ENCODE measurements at places on chromosomes 7 and 10. TPM values are rescaled to one million over a fixed set of nuclear protein-coding genes. Genes with fewer than 3 reads are reported as not detected.

Gene RALA
- polyA plus RNA-seq: 28.7 TPM

- DNase-seq: peak; percentile 34
Measured at GRCh38 chr7:151818674-151819519, 58.0 kb downstream of the PRKAG2 start.

Gene SPDYE2B
- not detected for polyA plus RNA-seq

Gene CALCR
- 0.96 TPM for polyA plus RNA-seq

DNA sequence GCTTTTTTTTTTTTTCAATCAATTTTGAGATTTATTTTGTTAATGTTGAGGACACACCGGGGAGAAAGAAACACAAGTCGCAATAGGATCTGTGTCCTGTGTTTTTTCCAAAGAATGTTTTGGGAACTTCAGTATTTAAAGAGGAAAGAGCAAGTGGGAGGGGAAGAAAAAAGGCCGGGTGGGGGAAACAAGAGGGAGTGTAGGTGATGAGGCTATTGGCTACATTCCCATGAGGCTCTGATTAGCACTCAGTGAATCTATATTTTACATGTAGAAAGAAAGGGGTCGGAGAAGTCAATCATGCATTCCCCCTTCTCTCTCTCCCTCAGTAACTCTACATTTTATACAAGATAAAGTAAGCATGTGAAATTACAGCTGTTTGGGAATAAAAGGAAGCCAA lies 4.1 kb downstream of the ZNF680 start:
- DNase-seq: no peak

Gene CYP3A5
- 0.52 TPM for polyA plus RNA-seq

GRCh38 chr10:24569330-24569796 lies 154.3 kb downstream of the ARHGAP21 start:
- DNase-seq: no peak

GRCh38 chr10:105834261-105835059 lies 1193.4 kb downstream of the SORCS3 start:
- no peak for DNase-seq

Gene OR2A12
- not detected for polyA plus RNA-seq

- DNase-seq: no peak
Measured at GRCh38 chr10:113397047-113397446, 155.8 kb upstream of the HABP2 start.

- peak; percentile 59 for DNase-seq
Measured at GRCh38 chr7:156639426-156640256, 933 bp upstream of the RNF32 start.

- DNase-seq: no peak
Measured at GRCh38 chr7:37234334-37234733, 214.3 kb downstream of the ELMO1 start.

Gene PPP1R17
- polyA plus RNA-seq: not detected

DNA sequence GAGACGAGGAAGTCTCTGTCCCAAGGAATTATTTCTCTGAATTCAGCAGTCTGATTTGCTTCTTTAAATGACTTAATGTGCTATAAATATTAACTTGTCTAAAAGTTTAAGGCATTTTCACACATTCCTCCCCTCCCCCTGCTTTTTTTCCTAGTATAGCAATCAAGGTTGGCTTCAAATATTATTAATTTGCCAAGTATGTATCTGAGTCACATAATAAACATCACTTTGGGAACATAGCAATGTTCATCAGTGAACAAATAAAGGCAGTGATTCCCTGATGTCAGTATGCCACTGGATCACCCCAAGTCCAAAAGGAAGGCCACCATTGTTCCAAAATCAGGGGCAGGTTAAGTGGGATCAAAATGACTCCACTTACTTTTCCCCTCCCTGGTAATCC lies 40.5 kb downstream of the PDE6C start:
- DNase-seq: no peak

Gene LRRD1
- polyA plus RNA-seq: not detected

GRCh38 chr7:77351539-77352004 lies 64.6 kb downstream of the GSAP start:
- no peak for DNase-seq

DNA sequence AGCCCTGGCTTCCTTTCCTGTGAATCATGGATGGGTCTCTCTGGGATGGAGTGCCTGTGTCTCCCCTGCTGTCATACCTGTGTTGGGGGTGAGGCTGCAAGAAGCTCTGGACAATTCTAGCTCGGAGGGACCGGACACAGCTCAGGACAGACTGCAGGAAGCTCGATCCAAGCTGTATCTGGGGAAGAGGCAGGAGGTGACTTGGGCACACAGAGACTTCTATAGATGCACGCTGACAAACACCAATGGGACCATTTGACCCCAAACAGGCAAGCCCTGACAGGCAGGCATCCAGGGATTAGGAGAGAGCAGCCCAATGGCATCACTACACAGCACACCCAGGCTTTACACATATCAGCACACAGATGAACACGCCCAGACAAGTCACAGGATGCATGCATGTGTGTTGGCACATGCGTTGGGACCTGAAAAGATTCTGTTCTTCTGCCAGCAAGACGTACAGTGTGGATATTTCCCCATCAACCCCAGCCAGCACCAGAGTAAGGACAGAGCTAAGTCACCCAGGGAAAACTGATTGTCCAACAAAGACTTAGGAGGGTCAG lies 4.5 kb downstream of the LLCFC1 start:
- DNase-seq: no peak

- DNase-seq: no peak
Measured at GRCh38 chr7:4103352-4104091, 578.6 kb upstream of the FOXK1 start.

GRCh38 chr10:103915796-103916195 lies 2.2 kb downstream of the STN1 start:
- no peak for DNase-seq

- no peak for DNase-seq
Measured at GRCh38 chr10:63976538-63976937, 455.3 kb downstream of the REEP3 start.

Gene OR6V1
- not detected for polyA plus RNA-seq

DNA sequence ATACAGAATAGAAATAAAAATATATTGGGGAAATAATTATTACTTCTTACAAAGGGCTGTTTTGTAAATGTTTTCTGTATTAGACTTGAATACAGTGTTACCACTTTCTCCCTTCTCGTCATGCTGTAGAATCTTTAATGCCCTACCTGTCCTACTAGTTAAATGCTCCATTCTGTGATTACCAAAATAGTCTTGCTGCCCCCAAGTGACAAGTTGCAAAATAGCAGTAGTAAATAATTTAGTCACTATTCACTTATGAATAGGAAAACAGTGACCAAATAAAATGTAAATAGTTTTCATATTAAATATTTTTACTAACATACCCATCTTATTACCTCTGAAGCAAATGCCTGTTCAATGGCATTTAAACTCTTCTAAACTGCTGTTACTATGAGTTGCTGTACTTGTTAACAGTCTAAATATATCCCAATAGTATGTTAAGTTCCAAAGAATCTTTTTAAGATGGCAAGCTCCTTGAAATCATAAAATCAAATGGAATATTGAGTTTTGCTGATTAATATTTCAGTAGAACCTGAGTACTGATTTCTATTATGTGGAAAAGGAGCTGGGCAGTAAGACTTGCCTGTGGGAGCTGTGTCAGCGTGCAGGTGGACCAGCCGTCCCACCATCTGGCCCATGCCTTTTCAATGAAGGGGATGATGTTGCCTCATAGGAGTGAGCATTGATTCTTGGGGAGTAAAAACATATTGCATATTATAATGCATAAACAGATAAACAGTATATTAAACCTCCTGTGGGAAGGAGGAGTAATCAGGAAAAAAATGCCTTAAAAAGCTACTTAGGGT lies 18.1 kb upstream of the OIT3 start:
- DNase-seq: no peak

Gene FKBP6
- not detected for polyA plus RNA-seq

Gene ACHE
- 14.2 TPM for polyA plus RNA-seq

Gene ANKRD30A
- not detected for polyA plus RNA-seq

DNA sequence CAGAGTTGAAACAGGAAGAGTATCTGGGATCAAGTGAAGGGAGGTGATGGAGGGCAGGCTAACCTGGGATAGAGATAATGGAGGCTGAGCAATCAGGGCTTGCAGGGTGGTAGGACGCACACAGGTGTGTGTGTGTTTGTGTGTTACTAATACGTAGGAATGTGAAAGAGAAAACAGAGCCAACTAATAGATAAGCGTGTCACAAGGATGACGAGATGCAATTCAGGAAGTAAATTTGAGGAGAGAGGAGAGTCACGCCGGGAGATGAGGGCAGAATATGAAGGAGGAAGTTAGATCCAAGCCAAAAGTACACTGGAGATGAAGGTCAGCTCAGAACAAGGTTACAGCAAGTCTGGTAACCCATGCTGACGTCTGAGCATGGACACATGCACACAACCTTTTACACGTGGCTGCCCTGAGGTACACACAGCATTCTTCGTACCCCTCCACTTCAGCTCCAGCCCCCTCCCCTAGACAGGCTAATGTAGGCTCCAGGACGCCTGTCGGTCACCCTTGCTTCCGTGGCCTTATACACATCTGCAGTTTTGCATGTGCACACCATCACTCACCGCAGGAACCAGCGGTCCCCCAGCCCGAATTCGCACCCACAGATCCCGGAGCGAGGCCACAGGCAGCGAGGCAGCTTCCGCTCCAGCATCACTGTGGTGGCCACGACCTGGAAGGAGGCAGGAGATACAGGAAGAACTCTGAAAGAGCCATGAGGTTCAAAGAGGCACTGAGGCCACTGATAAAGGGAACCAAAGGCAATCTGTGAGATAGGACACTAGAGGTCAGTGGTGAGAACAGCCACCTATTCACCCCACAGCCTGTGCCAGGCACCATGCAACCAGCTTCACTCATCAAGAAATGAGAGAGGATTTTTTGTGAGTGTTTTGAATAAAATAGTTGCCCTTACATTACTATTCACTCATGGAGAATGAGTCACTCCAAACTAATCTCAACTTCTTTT lies 23.7 kb upstream of the TRPV6 start:
- DNase-seq: no peak

DNA sequence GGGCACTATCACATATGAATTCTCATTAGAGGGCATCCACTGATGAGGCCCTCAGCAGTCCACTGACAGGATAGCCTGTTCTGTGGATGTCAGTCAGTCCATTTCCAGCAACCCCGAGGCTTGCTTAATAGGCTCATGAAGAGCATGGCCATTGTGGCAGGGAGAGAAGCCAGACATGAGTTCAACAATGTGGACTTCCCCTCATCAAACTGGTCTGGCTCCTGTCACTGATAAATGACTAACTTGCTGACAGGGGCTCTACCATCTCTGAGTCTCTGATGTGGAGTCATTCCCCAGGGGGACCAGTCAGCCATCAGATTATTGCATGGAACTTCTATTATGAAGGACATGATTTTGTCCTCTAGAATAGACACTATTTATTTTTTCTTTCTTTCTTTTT lies 19.8 kb upstream of the TRIL start:
- DNase-seq: no peak

Gene OLAH
- not detected for polyA plus RNA-seq

GRCh38 chr10:36421992-36422391 lies 703.4 kb upstream of the ANKRD30A start:
- no peak for DNase-seq

Gene NPC1L1
- polyA plus RNA-seq: 0.10 TPM

Gene INSYN2A
- 0.01 TPM for polyA plus RNA-seq

Gene PCDH15
- polyA plus RNA-seq: not detected

All from psoas muscle (tissue), 8 donors.